ENCODE measurements at places on chromosomes 6 and 20.

DNA sequence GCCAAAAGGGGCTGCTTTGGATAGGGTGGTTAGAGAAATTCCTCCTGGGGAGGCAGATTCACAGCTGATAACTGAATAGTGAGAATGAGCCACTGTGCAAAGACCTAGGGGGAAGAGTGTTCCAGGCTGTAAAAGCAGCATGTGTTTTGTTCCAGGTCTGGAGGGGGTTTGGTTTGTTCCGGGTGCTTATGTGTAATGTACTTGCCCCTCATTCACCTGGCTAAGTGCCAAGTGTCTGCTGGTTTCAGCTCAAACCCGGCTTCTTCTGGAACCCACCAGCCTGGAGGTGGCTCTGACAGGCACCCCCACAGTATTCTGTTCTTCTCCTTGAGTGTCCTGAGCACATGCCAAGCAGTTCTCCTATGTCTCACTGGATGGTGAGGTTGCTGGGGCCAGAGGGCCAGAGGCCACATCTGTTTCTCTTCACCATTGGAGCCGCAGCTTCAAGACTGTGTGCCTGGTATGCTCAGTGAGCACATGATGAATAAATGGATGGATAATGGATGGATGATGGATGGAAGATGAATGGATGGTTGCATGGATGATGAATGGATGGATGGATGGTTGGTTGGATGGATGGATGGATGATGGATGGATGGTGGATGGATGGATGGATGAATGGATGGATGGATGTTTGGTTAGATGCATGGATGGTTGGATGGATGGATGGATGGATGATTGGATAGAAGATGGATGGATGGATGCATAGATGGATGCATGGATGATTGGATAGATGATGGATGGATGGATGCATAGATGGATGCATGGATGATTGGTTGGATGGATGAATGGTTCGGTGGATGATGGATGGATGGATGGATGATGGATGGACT lies 227.6 kb downstream of the BMP7 start:
- no peak for DNase-seq

DNA sequence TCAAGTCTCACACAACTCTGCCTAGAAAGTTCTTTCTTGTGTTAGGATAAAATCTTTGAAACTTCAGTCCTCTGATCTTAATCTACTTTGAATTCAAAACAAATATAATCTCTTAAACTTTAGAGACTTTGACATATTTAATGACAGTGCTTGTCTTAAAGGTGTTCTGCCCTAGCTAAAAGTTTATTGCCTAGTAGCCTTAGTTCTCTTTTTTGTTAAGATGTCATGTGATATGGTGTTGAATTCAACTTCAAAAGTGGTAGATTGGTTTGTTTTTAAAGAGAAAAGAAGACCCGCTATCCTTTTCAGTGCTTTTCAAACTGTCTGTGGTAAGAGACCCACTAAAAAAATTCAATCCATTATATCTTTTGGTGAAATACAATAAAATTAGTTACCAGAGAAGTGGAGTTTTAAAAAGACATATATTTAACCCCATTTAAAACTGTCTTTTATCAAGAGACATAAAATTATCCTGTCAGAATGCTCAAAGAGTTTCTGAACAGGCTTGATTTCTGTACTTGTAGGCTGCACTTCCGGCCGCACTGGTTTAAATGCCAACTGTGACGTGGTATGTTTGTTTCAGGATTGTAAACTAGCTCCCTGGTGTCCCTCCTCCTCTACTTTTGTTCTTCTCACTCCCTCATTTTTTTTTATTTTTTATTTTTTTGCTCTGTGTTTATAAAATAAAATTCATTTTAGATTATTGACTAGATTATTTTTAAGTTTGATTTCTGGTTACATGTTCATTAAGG lies 76.5 kb downstream of the QKI start:
- DNase-seq = no peak

GRCh38 chr6:111520524-111520923 lies 37.5 kb upstream of the REV3L start:
- DNase-seq = no peak

DNA sequence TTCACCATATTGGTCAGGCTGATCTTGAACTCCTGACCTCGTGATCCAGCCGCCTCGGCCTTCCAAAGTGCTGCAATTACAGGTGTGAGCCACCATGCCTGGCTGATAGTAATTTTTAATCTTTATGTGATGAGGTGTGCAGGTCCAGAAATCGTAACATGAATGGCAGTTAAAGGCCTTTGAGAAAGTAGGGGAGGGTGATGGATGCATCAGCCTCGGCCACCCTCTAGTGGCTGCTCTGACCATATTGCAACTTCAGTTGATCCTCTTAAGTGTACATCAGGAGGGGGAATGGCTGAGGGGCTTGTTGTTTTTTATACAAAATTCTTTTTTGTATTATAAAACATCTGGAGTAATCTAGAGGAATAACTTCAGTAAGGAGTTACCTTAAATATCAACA lies 193.0 kb downstream of the ZFAND3 start:
- DNase-seq = peak; percentile 32

DNA sequence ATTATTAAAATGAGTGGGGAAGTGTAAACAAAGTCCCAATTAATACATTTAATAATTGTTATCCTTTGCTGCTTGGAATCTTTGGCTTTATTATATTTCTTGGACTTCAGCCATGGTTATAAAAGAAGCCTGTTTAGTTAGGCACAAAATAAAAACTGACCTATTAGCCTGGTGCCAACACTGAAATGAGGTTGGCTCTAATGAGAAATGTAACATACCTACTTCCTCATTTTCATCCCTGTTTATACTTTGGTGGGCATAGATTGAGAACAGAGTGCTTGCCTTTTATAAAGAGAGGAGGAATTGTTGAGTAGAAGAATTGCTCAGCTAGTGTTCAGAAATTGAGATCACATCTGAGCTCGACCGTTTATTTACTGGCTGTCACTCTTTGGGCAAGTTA lies 471.3 kb downstream of the UTRN start:
- no peak for DNase-seq

DNA sequence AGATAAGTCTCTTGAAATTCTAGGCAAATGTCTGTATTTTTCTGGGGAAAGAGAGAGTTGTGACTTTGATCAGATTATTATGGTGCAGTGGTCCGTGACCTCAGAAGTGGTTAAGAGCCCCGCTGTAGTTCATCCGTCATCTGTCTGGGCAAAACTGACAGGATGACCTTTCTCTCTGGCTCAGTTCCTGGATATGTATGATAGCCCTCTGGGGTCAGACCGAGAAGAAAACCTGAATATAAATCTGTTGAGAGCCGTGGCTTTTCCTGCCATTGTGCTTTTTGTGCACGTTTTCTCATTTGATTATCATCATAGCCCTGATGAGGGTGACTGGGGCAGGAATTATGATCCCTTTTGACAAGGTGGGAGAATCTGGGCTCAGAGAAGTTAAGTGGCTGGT lies 26.5 kb downstream of the GHRH start:
- DNase-seq = no peak

GRCh38 chr6:3208098-3208774 lies 19.2 kb downstream of the TUBB2B start:
- DNase-seq = no peak

DNA sequence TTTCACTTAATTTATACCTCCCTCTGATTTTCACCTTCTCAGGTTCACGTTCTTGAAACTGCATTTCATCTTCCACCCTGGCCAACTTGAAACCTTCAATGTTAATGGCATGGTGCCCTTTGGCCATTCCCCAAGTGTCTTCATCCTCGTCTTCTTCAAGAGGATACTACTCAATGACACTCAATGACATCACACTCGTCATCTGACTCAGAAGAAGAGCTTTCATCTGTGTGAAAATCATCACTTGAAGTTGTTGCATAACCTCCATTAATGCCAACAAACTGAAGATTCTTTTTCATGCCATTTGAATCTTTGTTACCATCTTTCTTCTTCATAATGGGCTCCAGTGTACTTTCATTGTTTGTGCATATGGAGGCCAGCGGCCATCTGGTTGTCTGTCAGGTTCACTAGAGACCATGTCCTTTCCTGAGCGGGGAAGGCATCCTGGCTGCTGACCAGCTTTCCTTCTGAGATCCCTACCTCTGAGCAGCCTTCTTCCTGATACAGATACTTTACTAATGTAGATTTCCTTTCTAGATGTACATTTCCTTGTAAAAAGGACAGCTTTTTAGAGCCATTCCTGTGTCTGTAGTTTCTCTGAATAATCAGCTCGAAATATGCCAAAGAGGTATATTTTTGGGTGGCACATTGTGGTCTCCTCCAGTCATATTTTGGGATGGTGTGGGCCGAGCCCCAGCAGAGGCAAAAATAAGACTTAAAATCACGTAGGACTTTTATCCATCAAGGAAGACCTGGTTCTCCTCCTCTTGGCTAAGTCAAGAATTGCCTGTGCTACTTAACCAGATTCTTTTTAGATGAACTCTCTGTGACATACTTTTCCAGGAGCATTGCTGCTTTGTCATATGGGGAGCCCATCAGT lies 21.3 kb downstream of the TRMT6 start:
- no peak for DNase-seq

DNA sequence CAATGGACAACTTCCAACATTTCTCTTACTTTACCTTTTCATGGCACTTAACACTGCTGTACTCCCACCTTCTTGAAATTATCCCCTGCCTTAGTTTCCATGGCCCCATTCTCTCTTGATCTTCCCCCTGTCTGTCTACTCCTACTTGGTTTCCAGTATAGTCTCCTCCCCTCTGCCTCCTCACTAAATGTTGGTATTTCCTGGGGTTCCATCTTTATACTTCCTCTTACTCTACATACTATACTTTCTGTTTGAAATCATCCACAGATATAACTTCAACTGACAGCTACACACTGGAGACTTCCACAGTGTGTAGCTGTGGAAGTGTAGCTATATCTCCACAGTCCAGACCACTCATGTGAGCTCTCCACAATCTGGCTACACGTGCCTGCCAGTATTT lies 13.5 kb downstream of the ZHX3 start:
- DNase-seq = no peak

- DNase-seq = no peak
Observed at GRCh38 chr6:145733810-145734209, 1.5 kb downstream of the EPM2A start.

- no peak for DNase-seq
Observed at GRCh38 chr6:95249175-95249574, 328.2 kb upstream of the MANEA start.

- no peak for DNase-seq
Observed at GRCh38 chr6:122677406-122677805, 67.2 kb downstream of the PKIB start.
